CD4-positive, alpha-beta T cell treated with Interleukin-17A for 4 hours (primary cell): ENCODE measurements at places on chromosomes 13 and 19.

DNA sequence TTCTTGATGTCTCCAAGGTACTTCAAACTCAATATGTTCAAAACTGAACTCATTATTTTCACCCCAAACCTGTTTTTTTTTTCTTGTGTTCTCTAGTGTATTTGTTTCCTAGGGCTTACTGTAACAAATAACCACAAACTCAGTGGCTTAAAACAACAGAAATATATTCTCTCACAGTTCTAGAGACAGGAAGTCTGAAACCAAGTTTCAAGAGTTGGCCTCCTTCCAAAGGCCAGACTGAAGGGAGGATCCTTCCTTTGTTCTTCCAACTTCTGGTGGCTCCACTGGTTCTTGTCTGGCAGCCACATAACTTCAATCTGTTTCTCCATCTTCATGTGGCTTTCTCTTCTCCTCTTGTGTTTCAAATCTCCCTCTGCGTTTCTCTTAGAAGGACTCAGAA is 62.0 kb upstream of the PDCD5 start:
- peak; percentile 29 for DNase-seq

DNA sequence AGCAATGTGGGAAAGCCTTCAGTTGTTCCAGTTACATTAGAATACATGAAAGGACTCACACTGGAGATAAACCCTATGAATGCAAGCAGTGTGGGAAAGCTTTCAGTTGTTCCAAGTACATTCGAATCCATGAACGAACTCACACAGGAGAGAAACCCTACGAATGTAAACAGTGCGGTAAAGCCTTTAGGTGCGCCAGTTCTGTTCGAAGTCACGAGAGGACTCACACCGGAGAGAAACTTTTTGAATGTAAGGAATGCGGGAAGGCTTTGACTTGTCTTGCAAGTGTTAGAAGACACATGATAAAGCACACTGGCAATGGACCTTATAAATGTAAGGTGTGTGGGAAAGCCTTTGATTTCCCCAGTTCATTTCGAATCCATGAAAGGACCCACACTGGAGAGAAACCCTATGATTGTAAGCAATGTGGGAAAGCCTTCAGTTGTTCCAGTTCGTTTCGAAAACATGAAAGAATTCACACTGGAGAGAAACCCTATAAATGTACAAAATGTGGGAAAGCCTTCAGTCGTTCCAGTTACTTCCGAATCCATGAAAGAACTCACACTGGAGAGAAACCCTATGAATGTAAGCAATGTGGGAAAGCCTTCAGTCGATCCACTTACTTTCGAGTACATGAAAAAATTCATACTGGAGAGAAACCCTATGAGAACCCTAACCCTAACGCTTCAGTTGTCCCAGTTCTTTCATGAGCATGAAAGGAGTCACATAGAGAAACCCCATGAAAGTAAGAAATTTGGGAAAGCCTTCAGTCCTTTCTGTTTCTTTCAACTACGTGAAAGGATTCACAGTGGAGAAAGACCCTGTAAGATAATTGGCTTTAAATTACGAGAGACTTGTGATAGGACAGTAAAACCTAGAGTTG is 20.1 kb downstream of the ZNF627 start:
- DNase-seq: no peak

DNA sequence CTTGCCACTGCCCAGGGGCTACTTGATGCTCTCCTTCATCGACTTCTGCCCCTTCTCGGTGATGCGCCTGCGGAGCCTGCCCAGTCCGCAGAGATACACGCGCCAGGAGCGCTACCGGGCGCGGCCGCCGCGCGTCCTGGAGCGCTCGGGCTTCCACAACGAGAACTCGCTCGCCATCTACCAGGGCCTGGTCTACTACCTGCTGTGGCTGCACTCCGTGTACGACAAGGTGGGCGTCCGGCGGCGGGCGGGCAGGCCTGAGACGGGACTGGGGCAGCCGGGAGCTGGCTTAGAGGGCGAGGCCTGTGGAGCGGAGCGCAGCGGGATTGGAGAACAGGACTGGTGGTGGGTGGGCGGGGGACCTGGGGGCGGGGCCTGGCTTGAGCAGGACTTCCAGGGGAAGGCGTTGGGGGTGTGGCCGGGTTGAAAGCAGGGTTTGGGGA is 12.7 kb upstream of the PSMD8 start:
- peak; percentile 83 for DNase-seq

DNA sequence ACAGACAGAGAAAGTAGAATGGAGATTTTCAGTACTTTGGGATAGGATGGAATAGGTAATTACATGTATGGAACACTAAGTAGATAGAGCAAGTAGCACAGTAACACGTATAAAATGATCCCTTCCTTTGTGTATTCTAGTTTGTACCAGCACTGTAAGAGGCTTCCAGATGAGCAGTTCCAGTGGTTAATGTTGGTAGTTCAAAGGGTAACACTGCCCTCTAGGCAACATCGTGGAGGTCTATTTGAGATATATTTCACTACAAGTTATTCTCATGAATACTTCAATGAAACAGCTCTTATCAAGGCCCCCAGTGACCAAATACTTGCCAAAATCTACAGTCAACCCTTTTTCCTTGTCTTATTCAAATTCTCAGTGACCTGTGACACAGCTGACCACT is 13.5 kb upstream of the ZNF563 start:
- DNase-seq: peak; percentile 48

- no peak for DNase-seq
Observed at GRCh38 chr19:45568732-45569131, 15.9 kb downstream of the OPA3 start.

DNA sequence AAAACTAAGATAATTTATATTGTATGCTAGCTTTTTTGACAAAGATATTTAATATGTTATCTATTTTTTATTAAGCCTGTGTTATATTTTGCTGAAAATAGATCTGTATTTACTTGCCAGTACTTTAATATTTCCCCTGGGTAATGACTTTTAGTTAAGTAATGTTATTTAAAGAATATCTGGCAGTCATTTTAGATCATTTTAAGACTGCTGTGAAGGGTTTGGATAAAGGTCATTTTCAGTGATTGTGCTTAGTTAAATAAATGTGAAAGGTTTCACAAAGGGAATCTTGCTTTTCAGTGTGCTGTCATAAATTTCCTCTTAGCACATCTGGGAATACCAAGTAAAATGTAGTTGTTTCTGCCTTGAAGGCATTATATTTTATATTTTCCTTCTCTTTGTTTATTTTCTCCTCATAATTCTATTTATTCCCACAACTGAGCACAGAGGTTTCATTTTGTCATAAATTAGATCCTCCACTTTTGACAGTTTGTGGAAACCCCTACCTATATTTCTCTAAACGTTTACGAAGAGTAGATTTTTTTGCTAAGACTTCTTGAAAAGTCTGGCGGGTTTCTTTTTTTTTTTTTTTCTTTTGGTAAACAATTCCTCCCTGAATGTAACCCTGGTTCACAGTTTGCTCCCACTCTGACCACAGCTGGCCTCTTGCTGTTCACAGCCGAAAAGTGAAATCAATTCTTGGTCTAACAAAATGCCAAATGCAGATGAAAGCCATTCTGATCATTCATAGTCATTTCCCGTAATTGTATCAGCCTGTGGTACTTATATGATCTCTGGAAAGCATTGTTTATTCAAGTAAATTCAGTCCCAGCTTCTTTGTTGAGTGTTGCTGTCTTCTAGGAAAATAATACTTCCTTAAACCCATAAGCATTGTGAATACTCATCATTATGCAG is 87.8 kb downstream of the MAB21L1 start:
- DNase-seq: no peak

DNA sequence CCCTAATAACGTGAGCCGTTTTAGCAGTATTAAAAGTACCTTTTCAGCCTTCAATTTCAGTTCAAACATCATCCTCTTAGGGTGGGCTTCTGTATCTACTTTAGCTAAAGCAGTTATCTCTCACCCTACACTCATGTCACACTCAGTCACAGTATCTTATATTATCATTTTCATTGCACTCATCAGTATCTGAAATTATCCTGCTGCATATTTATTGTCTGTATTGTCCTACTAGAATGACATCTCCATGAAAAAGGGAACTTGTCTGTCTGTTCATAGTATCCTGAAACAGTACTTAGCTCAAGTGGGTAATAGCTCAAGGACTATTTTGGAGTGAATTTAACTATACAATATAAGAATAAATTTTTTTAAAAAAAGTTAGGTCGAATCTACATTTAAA is 19.9 kb upstream of the RFC3 start:
- DNase-seq: no peak

- no peak for DNase-seq
Observed at GRCh38 chr19:9130965-9131364, 4.2 kb upstream of the OR7G3 start.

DNA sequence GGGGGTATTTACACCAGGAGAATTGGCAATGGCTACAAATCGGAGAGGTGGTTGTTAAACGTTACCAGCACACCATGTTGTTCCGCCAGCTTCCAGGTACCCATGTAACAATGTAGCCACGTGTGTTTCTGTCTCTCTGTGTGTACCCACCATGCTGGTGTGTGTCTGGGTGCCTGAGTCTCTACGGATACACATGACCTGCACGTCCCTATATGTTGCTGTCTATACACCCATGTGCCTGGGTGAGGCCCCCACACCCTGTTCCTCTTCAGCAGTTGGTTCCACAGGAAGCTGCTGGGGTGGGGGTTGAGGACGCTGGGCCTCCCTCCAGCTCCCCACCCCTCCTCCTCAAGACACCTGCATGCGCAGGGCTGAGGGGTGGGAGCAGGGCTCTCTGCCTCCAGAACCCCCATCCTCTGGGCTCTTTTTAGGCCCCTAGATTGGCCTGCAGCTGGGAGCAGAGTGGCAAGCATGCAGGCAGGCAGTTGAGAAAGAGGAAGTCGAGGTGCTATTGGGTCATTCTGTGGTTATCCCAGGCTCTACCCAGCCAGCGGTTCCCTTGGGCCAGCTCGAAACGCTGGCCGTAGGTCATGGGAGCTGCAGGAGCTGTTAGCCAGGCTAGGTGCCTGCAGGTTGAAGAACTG is at the start of gene ARHGEF18:
Gene ARHGEF18, plus strand, starts transcription at position 351 of the 644 bp plus-strand sequence. CDS start 13,954 bp downstream, outside the sequence.
- DNase-seq: peak; percentile 83

GRCh38 chr13:51213173-51213728 is 8.9 kb upstream of the FAM124A start:
- no peak for DNase-seq

DNA sequence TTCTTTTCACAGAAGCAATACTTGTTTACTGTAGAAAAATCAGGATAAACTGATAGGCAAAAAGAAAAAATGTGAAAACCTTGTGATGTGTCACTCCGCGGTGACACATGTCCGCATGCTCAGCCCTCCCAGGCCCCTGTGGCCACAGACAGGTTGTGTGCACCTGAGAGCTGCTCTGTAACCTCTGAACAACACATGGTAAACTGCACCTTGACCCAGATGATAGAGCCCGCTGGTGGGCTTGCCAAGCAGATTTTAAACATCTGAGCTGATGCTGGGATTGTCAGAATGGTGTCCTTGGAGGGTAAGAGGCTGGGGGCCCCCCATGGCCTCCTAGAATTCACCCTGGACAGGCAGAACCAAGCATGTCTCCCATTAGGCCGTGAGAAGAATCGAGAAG is 33.8 kb downstream of the DHRS12 start:
- no peak for DNase-seq

- no peak for DNase-seq
Observed at GRCh38 chr13:97302611-97303010, 80.5 kb downstream of the MBNL2 start.

- DNase-seq: no peak
Observed at GRCh38 chr13:43537124-43537523, 249.6 kb downstream of the ENOX1 start.

DNA sequence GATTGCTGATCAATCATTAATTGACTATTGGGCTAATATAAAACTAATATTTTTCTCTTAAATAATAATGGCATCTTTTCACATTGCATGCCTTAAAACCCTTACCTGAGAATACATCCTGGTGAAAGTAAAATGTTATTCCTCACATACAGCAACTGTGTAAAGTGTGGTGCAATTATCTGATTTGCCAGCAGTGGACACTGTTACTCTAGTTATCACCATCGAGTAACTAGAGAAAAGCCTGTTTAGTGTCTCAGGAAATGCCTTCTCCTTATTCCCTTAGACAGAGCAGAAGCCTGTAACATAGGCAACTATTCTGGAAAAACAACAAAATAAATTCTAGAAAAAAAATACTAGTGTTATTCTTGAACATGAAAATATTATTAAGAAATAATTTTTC is 459.8 kb downstream of the FGF14 start:
- no peak for DNase-seq

DNA sequence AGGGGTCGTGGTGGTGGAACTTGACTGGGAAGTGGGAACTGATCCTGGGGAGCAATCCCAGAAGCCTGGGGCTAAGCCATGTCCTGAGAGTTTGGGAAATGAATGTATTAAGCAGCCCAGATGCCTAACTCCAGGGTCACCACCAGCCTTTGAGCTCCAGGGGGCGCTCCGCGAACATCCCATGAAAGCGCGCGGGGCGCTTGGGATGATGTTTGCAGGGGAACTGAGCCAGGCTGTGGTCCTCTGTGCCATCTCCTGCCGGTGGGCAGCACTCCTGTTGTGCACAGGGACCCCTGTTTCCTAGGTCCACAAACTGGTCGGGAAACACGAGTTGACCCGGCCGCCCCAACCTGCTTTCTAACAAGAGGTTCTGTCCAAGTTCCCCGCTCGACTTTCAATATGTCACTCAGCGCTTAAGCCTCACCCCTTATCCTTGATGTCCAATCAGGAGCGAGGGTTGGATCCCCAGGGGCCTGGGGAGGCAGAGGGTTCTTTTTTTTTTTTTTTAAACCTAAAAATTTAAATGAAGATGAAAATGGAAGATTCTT is 14.4 kb downstream of the LEUTX start:
- DNase-seq: peak; percentile 81

DNA sequence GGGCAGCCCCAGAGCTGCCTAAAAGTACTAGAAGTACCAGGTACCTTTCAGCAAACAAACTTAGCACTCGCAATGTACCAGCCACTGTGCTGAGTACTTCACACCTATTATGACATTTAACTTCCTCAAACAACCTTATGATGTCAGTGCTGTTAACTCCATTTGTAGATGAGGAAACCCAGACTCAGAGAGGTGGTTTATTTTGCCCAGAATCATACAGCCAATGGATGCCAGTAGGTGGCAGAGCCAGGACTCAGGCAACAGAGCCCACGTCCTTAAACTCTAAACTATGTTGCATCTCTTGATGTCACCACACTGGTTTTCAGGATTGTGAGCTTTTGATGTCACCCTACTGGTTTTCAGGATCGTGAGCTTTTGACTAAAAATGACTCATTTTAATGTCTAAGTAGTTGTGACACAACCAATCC is 78.9 kb downstream of the FLT1 start:
- no peak for DNase-seq

DNA sequence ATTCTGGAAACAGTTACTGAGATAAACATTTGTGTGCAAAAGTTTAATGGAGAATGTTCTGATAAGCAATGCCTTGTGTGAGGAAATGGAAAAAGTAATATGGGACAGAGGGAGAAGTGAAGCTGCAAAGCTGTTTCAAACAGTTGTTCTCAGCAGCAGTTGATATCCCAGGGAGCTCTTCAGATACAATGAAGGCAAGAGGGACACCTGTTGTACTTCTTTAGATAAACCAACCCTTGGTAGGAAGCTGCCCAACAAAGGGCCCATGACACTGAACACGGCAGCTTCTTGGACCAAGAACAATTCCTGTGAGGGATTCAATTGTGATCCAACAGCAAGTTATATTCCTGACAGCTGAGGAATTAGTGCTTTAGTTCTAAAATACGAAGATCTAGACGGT is 894.3 kb upstream of the PCDH20 start:
- no peak for DNase-seq
